ENCODE measurements at places on chromosomes 6 and 20.

GRCh38 chr6:161008245-161008644 lies 16.7 kb downstream of the MAP3K4 start:
- no peak for DNase-seq

- peak; percentile 72 for DNase-seq
Measured at GRCh38 chr6:27176523-27177484, 70.7 kb upstream of the PRSS16 start.

DNA sequence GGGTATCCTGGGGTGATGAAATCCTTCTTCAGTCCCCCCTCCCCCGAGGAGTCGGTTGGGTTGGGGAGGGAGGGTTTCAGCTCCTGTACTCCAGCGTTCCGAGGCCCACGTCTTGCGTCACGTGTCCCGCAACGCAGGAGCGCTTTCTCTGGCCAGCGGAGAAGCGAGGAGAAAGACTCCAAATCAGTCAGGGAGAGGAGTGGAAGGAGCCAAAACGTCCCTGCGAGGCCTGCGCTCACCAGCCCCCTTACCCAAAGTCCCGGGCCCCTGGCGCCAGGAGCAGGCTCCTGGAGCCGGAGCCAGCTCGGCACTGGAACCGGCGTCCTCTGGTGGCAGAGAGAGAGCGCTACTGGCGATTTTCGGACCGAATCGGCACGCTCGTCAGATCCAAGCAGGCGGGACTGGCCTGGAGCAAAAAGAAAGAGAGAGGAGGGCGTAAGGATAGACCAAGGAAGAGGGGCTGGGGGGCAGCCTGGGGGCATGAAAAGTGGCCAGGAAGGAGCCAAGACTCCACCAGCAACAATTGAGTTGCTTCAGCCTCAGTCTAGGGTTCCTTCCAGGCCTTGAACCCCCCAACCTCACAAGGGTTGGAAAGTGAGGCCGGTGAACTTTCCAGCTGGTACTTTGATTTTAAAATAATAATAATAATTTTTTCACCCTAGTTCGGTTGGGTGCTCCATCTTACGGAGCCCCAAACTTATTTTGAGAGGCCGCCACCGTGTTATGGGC lies at the start of gene GNAS:
GNAS (plus strand) TSS at position 174 of the 729 bp plus-strand sequence.
- DNase-seq = peak; percentile 69

GRCh38 chr6:138592749-138593123 lies 93.4 kb upstream of the NHSL1 start:
- DNase-seq = no peak

GRCh38 chr6:4420160-4420865 lies 284.9 kb upstream of the ECI2 start:
- DNase-seq = no peak

DNA sequence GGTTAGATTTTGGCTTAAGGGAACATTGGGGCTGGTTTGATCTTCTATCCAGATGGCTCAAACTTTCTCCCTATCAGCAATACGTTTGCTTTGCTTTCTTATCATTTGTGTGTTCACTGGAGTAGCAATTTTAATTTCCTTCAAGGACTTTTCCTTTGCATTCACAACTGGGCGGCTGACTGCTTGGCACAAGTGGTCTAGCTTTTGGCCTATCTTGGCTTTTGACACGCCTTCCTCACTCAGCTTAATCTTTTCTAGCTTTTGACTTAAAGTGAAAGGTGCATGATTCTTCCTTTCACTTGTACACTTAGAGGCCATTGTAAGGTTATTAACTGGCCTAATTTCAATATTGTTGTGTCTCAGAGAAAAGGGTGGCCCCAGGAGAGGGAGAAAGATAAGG lies 254.9 kb downstream of the PLCB1 start:
- DNase-seq = no peak

DNA sequence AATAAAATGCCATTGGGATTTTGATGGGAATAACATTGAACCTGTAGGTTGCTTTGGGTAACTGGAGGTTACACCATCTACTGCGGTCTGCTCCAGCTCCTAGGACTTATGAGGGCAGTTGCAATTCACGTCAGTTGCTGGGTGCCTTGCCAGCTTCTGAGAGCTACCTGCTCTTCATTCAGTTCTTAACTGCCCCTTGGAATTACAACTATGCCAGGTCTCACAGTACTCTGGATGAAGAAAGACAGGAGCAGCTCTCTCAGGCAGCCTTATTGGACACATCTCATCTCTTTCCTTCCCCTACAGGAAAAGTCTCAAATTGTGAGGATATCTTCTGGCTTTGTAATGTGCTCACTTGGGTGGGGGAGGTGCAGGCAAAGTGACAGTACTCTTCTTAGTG lies 1643.3 kb downstream of the GRIK2 start:
- no peak for DNase-seq

- DNase-seq = no peak
Measured at GRCh38 chr6:105748737-105749161, 337.4 kb upstream of the PRDM1 start.

- DNase-seq = no peak
Measured at GRCh38 chr6:42385339-42385738, 66.4 kb downstream of the TRERF1 start.

GRCh38 chr20:46108435-46108841 lies 9.7 kb upstream of the CD40 start:
- DNase-seq = no peak

DNA sequence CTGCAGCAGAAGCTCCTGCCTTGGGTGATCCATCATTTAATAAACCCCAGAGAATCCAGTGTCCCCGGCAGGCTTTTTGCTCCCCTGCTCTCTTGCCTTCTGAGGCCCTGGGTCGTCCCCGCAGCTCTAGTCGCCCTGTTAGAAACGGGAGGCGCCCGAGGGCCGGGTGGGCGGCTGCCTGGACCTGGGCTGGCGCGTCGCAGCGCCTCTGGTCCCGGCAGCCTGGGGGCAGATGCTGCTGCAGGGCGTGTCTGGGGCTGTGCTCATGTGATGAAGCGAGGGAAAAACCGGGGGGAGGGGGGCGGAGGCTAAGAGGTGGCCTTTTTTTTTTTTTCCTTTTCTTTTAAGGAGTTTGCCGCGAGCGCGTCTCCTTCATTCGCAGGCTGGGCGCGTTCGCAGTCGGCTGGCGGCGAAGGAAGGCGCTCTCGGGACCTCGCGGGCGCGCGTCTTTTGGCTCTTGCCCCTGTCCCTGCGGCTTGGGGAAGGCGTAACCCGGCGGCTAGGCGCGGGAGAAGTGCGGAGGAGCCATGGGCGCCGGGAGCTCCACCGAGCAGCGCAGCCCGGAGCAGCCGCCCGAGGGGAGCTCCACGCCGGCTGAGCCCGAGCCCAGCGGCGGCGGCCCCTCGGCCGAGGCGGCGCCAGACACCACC lies 394 bp downstream of the AKAP12 start:
- DNase-seq = peak; percentile 45

DNA sequence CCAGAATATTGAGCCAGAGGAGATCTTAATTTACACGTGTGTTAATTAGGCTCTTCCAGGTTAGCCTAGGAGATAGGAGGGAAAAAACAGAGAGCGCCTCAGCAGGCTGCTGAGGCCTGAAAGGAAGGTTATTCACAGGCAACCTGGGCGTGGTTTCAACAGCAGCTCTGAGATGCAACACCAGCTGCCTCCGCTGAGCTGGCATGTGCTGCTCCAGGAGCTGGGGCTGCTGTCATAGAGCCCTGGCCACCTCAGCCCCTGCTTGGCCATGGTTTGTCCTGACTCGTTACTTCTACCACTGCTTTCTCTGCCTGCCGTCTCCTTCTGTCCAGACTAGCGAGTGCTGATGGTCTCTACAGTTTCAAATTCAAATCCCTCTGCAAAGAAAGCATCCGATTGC lies 32.4 kb upstream of the RPP40 start:
- DNase-seq = no peak

- no peak for DNase-seq
Measured at GRCh38 chr20:35909176-35909575, 45.1 kb downstream of the SCAND1 start.

GRCh38 chr6:38489951-38490350 lies 149.8 kb downstream of the BTBD9 start:
- no peak for DNase-seq

- no peak for DNase-seq
Measured at GRCh38 chr6:87518453-87518852, 45.7 kb downstream of the SLC35A1 start.

- no peak for DNase-seq
Measured at GRCh38 chr6:6604566-6604965, 16.0 kb downstream of the LY86 start.

DNA sequence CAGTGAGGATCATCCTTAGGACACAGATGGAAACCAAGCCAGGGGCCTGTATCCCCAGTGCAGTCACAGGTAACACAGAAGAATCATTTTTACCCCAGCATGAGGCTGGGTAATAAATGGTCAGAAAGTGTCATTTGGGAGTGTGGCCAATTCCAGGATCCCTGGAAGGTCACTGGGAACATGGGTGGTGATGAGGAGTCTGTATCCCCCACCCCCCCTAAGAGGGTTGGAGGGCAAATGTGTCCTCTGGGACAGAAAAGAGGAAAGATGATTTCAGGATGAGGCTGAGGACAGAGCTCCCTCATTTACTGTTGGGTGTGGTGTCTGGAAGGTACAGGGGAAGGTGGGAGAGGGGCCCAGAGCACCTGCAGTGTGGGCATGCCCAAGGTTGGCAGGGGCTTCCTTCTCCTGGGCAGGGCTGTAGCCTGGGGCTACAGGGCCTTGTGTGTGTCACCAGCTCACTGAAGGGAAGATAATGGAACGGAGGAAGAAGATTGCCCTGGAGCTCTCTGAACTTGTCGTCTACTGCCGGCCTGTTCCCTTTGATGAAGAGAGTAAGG lies 34.5 kb downstream of the PLCG1 start:
- peak; percentile 26 for DNase-seq

GRCh38 chr6:156884306-156884705 lies 107.1 kb downstream of the ARID1B start:
- no peak for DNase-seq

DNA sequence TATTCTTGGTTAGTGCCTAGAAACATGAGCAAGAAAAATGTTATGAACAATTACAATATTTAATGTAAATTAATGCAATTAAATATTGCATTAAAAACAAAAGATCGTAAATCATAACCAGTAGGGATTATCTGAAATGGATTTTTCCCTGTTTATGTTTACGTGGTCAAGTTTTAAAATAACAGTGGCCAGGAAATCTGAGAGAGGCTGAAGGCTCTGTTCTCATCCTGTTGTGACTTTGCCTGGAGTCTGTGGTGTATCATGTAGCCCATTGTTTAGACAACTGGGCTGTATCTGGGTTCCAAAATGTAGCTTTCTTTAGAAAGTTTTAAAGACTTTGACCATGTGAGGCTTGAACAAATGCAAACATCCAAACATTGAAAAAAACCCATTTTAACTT lies 2.4 kb downstream of the MYO6 start:
- no peak for DNase-seq

GRCh38 chr6:41536795-41537758 lies 9.1 kb upstream of the FOXP4 start:
- DNase-seq = no peak

DNA sequence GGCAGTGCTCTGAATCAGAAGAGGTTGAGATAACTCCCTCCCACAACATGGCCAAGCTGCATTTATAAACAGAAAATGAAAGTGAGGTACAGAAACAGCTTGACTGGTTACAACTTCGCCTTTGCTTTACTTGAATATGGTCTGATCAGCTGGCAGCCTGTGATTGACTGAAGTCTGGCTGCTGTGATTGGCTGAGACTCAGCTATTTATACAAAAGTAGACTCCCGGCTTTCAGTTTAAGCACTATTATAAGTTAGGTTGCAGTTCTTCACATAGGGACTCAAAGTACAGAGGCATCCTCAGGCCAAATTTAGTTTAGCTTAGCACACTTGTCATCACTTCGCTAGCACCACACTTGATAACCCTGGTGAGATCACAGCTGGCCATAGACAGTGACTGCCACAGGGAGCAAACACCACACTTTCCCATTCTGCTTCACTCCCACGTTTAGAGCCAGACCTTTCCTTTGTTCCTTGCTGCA lies 362.6 kb downstream of the EPM2A start:
- DNase-seq = peak; percentile 56

- peak; percentile 94 for DNase-seq
Measured at GRCh38 chr6:43575772-43576551, at the start of the genes POLH and XPO5. Gene POLH, plus strand, starts transcription at chr6:43576185. Its CDS starts 6,135 bp downstream, at chr6:43582320. Gene XPO5, minus strand, starts transcription at chr6:43576038. Its CDS starts 174 bp downstream, at chr6:43575864.

DNA sequence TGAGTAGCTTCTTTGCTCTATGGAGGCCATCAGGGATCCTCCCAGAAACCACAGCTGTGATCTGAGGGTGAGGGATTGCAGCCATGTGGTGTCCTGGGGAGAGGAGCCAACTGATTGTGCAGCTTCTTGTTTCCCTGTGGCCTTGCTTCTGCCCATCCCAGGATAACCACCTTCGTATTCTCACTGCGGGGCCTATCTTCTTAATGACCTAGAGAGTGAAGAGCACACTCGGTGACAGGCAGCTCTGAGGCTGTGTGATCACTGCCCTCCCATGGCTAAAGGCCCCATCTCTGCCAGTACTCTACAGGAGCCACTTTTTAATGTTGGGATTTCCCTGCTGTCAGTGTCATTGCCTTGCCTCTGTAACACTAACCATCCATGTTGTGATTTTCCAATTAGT lies 5.3 kb upstream of the RAET1L start:
- no peak for DNase-seq

DNA sequence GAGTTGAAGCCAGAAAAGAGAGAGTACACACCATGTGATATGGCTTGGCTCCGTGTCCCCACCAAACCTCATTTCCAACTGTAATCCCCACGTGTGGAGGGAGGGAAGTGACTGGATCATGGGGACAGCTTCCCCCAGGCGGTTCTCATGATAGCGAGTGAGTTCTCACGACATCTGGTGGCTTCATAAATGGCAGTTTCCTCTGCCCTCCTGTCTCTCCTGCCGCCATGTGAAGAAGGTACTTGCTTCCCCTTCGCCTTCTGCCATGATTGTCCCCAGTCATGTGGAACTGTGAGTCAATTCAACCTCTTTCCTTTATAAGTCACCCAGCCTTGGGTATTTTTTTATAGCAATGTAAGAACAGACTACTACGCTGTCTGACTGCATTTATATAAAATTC lies 40.3 kb downstream of the TAF4 start:
- no peak for DNase-seq

- DNase-seq = no peak
Measured at GRCh38 chr6:130610303-130610702, 216.9 kb upstream of the SMLR1 start.

GRCh38 chr6:52922161-52922560 lies 12.7 kb upstream of the GSTA3 start:
- no peak for DNase-seq

DNA sequence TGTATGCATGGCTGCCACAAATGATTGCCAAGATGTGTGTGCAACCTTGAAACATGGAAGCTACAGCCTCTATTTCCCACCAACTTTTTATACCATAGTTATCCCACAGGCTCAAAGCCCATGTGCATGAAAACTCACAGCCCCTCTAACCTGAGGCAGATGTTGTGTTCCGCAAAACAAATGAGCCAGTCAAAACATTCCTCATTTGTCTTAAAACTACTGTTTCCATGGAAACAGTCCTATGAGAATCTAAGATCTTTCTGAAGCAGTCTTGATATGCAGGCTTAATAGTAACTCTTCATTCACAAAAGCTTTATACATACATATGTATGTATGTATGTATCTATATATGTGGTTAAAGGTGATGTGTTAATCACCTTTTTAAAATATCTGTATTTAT lies 31.2 kb upstream of the MANEA start:
- DNase-seq = no peak

- no peak for DNase-seq
Measured at GRCh38 chr6:7615611-7616383, 25.8 kb downstream of the SNRNP48 start.
